ENCODE measurements at places on chromosomes 1 and 21.

DNA sequence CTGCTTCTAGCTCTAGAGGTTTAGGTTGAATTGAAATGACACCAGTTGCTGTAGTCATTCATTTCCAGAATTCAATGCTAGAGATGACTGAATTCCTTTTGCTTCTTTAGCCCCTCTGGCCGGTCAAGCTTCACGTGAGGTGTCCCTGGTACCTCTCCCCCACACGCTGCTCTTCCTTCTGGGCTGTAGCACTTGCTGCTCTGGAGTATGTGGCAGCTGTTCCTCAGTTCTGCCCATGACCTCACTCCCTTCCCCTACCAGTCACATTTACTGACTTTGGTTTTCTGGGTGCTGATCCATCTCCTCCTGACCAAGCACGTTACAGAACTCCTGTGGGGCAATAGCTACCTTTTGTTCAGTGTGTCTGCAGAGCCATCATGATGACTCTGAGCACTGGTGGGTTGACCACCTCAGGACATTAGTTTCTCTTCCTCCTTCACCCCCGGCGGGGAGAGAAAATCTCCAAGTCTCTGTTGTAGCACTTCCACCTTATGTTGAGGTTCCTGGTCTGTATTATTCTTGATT is 128.1 kb downstream of the HHAT start:
- DNase-seq: no peak

DNA sequence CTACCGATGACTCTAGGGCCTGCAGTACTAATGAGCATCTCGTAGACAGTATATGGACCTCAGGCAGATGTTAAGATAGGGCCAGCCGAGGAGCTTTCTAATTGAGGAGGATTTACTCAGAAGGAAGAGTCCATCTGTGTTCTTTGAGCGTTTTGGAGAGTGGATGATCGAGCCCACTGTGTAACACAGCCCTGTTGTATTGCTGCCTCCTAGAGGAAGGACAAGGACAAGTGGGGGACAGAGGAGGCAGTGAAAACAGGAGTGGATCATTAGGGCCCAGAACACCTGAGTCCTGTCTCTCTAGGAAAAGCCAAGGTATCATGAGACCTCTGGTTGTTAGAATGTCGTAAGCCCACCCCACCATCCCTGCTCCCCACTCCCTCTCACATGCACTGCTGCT is 62.9 kb downstream of the TBX19 start:
- DNase-seq: no peak

DNA sequence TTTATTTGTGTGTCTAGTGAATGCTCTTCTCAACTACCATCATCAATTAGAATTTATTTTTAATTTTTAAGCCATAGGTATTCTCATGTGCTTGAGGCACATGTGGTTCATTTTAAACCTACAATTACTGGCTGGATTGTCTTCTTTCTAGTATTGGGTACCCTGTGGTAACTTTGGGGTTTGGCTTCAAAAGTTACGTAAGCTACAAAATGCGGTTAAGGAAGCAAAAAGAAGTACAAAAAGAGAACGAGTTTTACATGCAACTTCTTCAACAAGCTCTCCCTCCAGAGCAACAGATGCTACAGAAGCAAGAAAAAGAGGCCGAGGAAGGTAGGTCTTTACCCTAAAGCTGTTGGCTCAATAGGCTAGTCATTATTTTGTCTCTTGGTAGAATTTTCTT is 25.8 kb downstream of the MACO1 start:
- DNase-seq: no peak

DNA sequence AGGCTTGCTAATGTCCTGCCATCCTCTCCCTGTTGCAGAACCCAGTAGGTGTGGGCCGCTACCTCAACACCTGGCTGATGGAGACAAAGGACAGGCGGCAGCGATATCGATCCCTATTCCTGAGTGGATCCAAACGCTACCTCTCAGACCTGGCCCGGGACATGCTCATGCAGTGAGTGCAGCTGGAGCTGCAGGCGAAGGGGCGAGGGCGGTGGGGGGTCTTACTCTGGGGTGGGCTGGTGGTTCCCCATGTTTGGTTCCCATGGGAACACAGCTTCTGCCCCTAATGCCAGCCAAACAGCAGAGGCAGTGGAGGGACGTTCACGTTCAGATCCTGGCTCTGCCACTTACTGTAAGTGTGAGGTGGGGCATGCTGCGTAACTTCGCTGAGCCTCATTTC is 15.8 kb upstream of the TTC22 start:
- DNase-seq: no peak

DNA sequence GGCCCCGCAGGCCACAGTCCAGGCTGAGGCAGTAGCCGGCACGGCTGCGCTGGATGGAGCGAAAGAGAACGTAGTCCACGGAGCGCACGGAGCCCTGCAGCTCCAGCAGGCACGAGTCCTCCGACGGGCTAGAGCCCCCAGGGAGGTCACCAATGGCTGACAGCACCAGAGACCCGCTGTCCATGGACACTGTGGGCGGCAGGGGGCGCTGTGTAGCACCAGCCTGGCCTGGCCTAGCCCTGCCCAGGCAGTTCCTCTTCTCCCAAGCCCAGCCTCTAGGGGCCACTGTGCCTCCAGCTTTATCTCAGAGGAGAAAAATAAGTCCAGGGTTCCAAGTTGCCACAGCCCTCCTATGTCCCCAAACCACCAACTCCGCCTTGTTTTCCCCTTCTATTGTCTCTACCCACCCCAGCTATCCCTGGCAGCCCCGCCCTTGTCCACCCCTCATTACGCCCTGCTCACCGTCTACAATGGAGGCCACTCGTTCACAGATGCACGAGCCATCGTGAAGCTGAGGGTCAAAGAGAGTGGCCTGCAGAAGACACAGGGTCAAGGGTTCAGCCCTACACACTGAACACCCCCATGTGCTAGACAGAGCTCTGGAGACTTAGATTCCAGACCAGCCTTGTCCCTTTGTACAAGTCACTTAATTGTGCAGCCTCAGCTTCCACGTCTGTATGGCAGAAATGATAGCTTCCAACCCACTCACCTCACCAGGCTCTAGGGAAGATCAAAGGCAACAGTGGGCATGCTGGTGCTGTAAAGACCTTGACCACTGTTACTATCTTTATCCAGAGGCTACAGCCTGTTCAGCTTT is 4.4 kb downstream of the ENTREP3 start:
- peak; percentile 99 for DNase-seq

DNA sequence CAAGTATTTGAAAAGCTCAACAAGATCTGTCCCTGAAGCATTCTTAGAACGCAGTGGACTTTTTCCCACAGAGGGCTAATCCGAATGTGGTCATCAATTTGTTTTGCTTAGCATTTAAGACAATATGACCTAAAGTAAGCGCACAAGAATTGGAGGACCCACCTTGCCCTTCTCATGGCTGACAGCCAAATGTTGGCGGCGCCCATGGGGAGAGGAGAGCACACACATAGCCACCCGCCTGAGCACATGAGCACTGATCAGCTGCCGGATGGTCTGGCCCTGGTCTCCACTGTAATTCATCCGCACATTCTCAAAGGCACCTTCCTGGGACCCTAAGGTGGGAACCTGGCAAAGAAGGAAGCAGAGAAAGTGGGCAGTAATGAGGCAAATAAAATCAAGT is 52.4 kb downstream of the UBR4 start:
- DNase-seq: no peak

GRCh38 chr1:29620631-29621030 is 384.3 kb downstream of the PTPRU start:
- no peak for DNase-seq

DNA sequence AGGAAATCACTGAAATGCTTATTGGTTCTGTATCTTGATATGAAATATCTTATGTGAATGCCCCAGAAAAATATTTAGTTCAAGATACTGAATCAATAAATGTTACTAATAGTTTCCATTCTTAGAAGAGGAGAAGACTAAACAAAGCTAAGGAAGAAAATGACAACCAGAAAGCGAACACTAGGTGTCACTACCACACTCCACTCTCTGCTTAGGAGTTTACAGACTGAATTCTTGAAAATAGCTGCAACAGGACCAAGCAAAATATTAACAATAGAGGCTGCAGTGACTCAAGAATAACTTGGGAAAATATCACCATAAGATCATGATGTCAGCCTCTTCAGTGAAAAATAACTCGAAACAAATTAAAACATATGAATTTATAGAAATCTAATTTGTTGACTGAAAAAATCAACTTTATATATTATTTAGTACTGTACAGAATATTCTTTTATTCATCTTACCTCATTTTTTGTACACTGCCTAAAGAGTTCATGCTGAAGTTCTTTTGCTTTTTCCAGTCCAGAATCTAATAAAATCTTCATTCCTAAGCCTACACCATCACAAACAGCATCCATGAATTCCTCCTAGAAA is 61.6 kb downstream of the KIF14 start:
- no peak for DNase-seq

DNA sequence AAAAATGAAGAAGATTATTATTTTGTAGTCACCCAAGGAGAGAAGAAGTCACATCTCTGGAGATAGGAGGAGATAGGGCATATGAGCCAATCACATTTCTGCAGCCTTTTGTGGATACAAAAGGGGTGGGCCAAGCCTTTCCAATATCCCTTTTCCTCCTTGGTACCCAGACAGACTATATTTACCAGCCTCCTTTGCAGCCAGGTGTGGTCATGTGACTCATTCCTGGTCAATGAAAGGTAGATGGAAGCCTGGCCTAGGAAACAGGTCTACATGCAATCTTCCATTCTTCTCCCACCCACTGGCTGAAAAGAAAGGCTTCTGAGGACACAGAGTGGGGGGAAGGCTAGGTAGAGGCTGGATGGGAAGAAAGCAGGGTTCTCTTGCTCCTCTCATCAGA is 58.1 kb upstream of the ERG start:
- DNase-seq: no peak

DNA sequence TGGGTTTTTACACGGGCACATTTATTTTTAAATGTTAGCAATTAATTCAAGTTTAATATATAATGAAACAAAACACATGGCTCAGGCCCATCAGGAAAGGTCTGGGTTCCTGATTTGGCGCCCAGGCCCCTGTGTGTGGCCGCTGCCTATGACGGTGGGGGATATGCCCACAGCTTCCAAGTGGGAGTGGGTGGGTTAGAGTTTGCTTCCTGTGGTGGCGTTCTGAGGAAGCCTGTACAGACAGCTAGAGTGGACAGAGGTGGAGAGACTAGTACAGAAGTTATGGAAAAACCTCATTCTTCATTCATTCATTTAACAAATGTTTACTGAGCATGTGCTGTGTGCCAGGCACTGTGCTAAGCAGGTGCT is 22.4 kb upstream of the EPS8L3 start:
- no peak for DNase-seq

DNA sequence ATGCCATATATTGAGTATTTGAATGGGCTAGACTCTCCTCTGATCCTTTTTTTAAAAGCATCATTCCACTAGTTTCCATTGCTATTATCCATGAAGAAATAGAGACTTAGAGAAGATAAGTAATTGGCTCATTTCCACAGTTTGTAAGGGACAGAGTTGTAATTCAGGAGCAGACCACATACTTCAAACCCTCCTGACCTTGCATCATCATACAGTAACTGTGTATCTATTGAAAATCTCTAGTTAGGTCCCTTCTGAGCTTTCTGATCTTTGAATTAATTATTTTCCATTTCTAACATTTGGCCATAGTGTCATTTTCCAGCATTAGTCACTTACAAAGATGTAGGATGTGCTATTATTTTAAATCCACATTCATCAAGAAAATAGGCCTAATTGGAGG is 386.5 kb upstream of the ST6GALNAC5 start:
- DNase-seq: no peak

DNA sequence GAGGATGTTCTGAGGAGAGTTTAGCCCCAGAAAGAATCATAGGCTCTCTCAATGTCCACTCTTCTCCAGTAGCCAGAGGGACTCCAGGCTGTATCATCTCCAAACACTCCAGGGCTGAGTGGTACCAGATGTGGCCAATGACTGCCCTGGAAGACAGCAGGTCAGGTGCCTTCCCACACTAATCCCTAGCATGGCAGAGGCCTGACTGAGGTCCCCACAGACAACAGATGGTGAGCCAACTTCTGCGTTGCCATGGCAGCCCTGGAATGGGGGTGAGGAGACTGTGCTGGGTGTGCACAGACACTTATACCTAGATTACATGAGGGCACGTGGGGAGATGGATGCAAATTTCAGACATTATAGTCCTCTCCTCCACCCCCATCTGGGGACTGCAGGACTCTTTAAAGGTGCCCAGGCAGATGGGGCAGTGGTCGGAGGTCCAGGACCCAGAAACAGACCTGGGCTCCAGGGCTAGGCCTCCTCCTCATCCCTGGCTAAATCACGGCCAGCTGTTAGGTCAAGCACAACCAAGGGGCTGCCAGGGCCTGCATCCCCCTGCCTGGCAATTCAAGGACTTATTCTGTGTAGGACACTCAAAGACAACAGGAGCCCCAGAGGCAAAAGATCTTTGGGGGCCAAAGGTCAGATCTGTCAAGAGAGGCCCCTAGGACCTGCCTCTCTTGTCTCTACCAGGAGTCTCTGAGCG is 42.9 kb downstream of the CAMK2N1 start:
- no peak for DNase-seq

DNA sequence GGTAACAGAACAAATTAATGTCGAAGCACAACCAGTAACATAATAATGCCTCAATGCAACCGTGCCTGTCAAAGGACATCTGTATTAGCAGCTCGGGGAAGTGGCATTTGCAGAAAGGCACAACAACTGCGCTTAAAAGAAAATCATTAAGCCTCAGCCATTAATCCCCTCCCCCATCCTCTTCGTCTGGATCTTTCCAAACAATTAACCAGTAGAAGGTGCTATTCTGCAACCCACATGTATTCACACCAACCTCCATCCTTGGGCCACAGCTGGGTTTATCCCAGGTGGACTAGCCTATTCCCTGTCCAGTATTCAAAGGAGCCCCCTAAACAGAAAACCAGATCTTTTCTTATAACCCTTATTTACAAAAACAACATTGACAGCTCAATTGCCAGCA is 2.6 kb downstream of the RERE start:
- no peak for DNase-seq

GRCh38 chr1:118717893-118718292 is 270.2 kb downstream of the TBX15 start:
- DNase-seq: no peak

DNA sequence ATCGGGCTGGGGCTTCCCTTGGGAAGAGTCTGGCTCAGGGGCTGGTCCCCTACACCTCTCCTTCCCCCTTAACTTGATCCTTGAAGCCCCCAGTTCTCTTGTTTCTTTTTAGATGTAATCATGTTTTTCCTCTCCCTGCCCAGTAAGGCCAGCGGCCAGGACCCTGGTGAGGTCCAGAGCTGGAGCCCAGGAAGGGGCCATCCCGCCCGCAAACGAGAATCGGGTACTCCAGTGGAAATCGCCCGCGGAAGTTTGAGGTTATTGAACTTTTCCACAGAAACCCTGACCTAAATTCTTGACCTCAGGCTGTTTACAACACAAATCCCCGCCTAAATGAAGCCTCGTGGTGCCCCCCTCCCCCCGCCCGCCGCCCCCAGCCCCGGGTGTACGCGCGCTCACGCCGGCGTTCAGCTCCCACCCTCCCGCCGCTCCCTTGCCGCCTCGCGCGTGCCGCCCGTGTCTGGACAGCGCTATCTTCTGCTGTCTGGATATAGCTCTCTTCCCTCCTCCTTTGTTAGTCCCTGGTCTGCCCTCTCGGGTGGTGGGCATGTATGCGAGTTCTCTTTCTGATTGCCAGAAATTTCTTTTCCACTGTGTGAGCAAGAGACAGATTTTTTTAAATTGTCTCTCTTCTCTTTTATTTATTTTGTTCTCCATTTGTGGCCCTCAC is 165.9 kb upstream of the CACNA1E start:
- no peak for DNase-seq

Data from stimulated activated effector memory CD8-positive, alpha-beta T cell treated with anti-CD3 and anti-CD28 coated beads, Interleukin-12 subunit alpha, Interleukin-12 subunit beta, amount 100 ng/mL, for 72 hours (primary cell).